ENCODE measurements at places on chromosomes 3 and 15.
A peak's percentile ranks its signal among the peaks of the same experiment; 100 is the strongest.

GRCh38 chr3:75048650-75049049 lies 434.2 kb upstream of the CNTN3 start:
- peak; percentile 53 for DNase-seq

- no peak for DNase-seq
Observed at GRCh38 chr3:126124896-126125295, 41.0 kb upstream of the SLC41A3 start.

- DNase-seq, result no peak
Observed at GRCh38 chr3:57164217-57164656, 916 bp downstream of the IL17RD start.

- DNase-seq, result peak; percentile 19
Observed at GRCh38 chr15:51093839-51094605, 684 bp downstream of the TNFAIP8L3 start.

DNA sequence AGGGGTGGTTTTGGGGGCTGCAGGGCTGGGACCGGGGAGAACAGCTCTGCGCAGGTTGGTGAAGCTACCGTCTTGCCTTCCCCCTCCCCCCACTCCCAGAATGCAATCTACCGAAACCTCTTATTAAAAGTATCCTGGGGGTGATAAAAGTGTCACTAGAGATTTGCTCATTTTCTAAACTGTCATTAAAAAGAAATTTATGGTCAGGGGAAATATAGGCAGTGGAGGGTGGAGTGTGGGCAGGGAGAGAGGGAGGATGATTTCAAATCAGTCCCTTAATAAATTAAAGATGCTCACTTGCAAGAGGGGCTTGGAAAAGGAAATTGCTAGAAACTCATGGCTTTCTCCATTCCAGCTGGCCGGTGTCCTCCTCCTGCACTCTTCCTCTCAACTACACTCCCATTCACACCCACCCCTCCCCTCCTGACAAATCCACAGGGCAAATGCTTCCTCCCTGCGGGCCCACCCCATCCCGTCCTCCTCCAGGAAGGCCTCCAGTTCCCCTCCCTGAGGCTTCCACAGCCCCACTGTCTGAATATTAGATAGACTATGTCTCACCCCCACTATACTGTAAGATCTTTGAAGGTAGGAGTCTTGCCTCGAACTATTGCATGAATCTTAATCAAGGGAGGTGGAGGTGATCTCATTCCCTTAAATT lies 83.9 kb downstream of the TLE3 start:
- DNase-seq, result no peak

GRCh38 chr3:129526121-129526900 lies 2.1 kb upstream of the RHO start:
- DNase-seq, result peak; percentile 82

GRCh38 chr3:13716540-13717221 lies 163.2 kb downstream of the WNT7A start:
- no peak for DNase-seq

GRCh38 chr3:98404010-98404409 lies 13.5 kb downstream of the OR5K3 start:
- DNase-seq, result no peak

GRCh38 chr3:187713504-187713903 lies 11.1 kb upstream of the RTP2 start:
- peak; percentile 35 for DNase-seq

GRCh38 chr15:35439291-35439690 lies 106.7 kb downstream of the DPH6 start:
- DNase-seq, result no peak

DNA sequence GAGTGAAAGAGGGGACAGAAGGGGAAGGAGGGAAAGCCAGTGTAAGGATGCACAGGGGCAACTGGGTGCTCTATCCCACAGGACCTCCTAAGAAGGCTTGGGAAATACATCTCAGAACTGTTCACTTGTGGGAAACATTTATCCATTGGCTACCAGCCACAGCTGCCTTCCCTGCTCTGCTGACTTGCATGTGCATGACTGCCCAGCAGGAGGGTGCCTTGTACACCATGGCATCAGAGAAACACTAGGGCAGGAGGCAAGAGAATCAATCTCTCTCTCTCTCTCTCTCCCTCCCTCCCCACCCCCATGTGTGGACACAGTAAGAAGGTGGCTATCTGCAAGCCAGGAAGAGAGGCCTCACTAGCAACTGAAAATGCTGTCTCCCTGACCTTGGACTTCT lies 62.9 kb upstream of the ZBTB38 start:
- DNase-seq, result peak; percentile 14

DNA sequence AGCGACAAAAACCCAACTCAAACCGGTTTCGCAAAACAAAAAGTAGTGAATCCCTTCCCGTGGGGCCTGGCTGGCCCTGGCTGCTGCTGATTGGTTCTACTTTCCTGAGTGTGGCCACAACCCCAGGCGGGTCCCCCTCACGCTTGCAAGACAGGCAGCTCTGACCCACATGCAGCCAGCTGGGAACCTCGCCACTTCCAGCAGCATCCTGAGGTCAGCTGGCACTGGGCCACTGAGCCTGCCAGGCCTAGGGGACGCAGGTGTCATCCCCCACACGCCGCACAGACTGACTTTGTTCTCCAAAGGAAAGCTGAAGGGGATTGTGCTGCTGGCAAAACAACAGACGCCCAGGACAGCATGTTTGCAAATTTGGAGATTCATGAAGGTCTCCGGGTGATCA lies 111.1 kb downstream of the TPRA1 start:
- no peak for DNase-seq

DNA sequence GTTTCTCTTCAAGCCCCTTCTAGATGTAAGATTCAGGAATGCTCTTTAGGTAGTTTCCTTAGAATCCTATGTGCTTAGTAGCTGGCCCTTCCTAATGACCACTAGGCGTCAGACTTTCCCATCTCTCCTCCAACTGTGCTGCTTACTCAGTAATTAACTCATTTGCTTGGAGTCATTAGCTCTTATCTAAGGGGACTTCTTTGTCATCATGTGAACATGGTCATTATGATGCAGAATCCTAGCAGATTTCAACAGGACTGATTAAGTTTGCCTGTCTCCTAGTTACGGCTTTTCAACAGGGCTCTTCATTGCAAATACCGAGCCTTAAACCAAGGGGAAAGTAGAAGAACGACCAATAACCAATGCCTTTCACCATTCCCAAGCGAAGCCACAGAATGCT lies 46.4 kb downstream of the GJD2 start:
- peak; percentile 41 for DNase-seq

DNA sequence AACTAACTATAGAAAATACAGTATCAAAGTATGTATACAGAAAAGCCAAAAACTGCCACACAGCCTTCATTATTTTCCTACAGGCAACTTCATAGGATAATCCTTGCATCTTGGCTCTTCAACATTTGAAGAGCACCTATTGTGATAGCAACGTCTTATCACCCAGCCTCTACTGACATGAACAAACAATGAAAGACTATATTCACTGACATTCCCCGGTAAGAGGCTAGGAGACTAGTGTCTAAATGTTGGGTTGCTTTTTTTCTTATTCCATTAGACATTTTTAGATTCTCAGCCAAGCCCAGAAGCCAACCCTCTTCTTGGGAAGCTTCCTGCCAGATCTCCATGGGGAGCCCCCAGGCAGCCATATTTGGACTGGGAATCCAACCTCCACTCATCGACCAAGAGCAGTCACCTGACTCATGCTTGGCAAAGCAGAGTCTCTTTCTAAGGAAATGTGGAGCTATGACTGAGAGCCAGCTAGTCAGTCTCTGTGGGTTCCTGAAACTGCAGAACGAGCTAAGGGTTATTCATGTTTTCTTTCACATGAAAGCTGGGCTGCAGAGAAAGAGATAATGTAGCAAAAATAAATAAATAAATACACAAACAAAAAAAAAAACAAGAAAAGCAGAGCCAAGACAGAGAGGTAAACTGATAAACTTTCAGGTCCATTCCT lies 227.5 kb downstream of the MAGI1 start:
- DNase-seq, result no peak

DNA sequence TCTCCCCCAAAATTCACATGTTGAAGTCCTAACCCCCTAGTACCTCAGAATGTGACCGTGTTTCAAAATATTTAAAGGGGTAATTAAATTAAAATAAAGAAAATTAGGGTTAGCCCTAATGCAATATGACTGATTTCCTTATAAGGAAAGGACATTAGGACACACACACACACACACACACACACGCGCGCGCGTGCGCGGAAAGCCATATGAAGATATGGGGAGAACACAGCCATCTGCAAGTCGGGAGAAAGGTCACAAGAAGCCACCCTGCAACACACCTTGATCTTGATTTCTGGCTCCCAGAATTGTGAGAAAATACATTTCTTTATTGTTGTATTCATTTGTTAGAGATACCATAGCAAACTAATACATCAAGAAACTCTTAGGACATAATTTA lies 54.6 kb upstream of the STXBP5L start:
- DNase-seq, result no peak

- DNase-seq, result no peak
Observed at GRCh38 chr3:53850895-53851294, 4.5 kb downstream of the IL17RB start.

GRCh38 chr3:67551361-67552016 lies 102.9 kb downstream of the SUCLG2 start:
- no peak for DNase-seq

Measured in KBM-7 (cell line).